Osteoblast (primary cell): ENCODE measurements at places on chromosomes 7 and 10. TPM values are rescaled to one million over a fixed set of nuclear protein-coding genes. Genes with fewer than 3 reads are reported as not detected.
A peak's percentile ranks its signal among the peaks of the same experiment; 100 is the strongest.

NOS3 gene
- not detected in 2 replicates for total RNA-seq

MYH16 gene
- under 0.01 TPM in 1 of 2 replicates, not detected in the other for total RNA-seq

AKR1C2 gene
- 38.6 and 46.0 TPM in 2 replicates for total RNA-seq

SEC23IP gene
- 28.6 and 38.6 TPM in 2 replicates for total RNA-seq

RNF148 gene
- total RNA-seq: 0.72 and 1.2 TPM in 2 replicates

DNAJC30 gene
- 2.9 TPM in 2 replicates for total RNA-seq

DNA sequence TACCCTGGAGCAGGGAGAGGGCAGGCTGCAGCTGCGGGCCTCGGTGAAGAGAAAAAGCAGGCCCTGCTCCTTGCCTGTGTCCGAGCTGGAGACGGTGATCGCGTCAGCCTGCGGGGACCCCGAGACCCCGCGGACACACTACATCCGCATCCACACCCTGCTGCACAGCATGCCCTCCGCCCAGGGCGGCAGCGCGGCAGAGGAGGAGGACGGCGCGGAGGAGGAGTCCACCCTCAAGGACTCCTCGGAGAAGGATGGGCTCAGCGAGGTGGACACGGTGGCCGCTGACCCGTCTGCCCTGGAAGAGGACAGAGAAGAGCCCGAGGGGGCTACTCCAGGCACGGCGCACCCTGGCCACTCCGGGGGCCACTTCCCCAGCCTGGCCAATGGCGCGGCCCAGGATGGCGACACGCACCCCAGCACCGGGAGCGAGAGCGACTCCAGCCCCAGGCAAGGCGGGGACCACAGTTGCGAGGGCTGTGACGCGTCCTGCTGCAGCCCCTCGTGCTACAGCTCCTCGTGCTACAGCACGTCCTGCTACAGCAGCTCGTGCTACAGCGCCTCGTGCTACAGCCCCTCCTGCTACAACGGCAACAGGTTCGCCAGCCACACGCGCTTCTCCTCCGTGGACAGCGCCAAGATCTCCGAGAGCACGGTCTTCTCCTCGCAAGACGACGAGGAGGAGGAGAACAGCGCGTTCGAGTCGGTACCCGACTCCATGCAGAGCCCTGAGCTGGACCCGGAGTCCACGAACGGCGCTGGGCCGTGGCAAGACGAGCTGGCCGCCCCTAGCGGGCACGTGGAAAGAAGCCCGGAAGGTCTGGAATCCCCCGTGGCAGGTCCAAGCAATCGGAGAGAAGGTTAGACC, 138.0 kb upstream of the STK17A start:
- no peak for DNase-seq
- H3K4me3 ChIP-seq: no peak overlapping the region
- no peaks in the 10 kb centered on the region for H3K27me3 ChIP-seq

- no peak for DNase-seq
- H3K27me3 ChIP-seq: no peaks in the 10 kb centered on the region
- H3K27ac ChIP-seq: no peak overlapping the region
- no peak overlapping the region for H3K4me3 ChIP-seq
- H3K36me3 ChIP-seq: peaks cover 17% of the 10 kb centered on the region
These were observed 8.7 kb downstream of the ACTR1A start for GRCh38 chr10:102493771-102494170.

GRCh38 chr10:12321641-12322040, 27.7 kb upstream of the CAMK1D start:
- no peaks in the 10 kb centered on the region for H3K36me3 ChIP-seq
- DNase-seq: peak; percentile 26
- no peak overlapping the region for H3K4me3 ChIP-seq
- H3K4me1 ChIP-seq: no peaks in the 10 kb centered on the region
- no peak overlapping the region for H3K27ac ChIP-seq

- H3K27me3 ChIP-seq: peaks cover 10% of the 10 kb centered on the region
- H3K36me3 ChIP-seq: no peaks in the 10 kb centered on the region
- no peak overlapping the region for H3K27ac ChIP-seq
These were observed 5.2 kb downstream of the SEMA3E start for GRCh38 chr7:83643739-83644138.

DNA sequence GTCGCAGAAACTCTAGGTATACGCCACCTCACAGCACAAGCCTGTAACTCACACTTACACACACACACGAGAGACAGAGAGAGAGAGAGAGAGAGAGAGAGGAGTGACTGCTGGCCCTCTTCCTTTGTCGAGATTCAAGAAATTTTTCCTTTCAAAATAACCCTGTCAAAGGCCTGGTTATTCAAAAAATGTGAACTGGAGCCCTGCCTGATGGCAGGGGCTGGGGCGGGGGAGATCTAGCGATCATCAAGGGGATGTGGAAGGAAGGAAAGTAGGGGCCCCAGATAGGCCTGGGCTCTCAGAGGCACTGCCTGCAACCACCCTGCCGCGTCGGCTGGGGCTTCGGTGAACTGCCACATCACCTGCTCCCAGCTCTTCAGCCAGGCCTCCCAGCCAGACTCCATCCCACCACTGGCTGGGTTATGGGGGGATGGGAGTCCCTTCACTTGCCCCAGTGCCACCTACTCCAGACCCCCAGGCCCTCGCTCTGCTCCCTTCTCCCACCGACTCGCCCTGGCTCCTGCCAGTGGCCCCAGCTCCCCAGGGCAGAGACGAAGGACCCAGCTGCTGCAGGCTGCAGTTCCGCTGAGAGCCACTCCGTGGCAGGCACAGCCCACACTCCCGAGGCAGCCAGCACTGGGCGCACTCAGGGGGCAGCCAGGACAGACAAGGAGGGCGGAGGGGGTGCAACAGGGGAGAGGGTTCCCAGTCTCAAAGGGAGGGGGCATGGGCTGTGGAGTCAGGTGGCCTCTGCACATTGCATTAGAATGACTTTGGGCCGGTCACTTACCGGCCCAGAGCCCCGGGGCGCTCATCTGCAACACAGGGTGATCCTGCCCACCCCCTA, 15.3 kb downstream of the KCNH2 start:
- no peak overlapping the region for H3K4me3 ChIP-seq
- DNase-seq: peak; percentile 100
- no peaks in the 10 kb centered on the region for H3K36me3 ChIP-seq
- H3K27me3 ChIP-seq: peaks cover 6% of the 10 kb centered on the region

DNA sequence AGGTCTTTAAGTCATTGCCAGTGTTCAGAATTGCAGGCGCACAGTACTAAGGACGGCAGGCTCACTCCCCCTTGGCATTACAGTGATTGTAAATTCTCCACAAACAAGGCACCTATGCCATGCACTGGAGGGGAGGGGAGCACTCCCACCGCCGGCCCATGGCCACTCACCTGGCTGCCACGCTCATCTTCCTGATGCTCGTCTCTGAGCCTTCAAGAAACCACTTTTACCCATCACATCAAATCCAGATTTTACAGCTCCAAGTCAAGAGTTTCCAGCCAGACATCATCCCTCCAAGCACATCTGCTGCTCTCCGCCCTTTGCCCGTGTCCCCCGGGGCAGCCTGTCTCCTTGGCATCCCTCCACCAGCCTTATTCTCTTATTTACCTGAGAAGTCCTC, 350.2 kb upstream of the SHH start:
- no peak overlapping the region for H3K4me3 ChIP-seq

- no peaks in the 10 kb centered on the region for H3K27me3 ChIP-seq
- peak within 1 kb of the TSS; percentile 100 for H3K4me3 ChIP-seq
- peaks cover 23% of the 10 kb centered on the region for H3K4me1 ChIP-seq
- H3K27ac ChIP-seq: peak within 1 kb of the TSS; percentile 77
These were observed at the start of the genes EXOSC1 and ZDHHC16 for GRCh38 chr10:97445722-97446639. EXOSC1 (minus strand) TSS chr10:97446006; CDS start chr10:97445985, 21 bp downstream. ZDHHC16 (plus strand) TSS chr10:97446175; CDS start chr10:97451676, 5,501 bp downstream.

DNA sequence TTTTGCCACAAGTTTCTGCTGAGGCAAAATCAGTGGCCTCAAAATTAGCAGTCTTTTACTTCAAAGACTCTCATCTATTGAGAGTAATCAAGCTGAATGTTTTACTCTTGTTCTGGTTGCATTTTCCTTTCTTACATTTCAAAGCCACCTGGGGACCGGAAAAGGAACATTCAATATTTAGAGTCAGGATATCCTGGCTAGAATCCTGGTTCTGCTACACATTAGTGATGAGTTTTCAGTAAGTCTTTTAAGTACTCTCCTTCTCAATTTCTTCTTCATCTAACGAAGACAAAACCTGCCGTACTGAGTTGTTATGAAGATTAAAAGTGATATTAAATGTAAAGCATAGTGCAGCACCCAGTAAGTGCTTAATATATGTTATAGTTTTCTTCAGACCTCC, 52.5 kb downstream of the LAMB4 start:
- no peak for DNase-seq
- H3K4me1 ChIP-seq: peaks cover 25% of the 10 kb centered on the region
- no peak overlapping the region for H3K27ac ChIP-seq
- no peak overlapping the region for H3K4me3 ChIP-seq
- H3K27me3 ChIP-seq: no peaks in the 10 kb centered on the region
- no peaks in the 10 kb centered on the region for H3K36me3 ChIP-seq

DNA sequence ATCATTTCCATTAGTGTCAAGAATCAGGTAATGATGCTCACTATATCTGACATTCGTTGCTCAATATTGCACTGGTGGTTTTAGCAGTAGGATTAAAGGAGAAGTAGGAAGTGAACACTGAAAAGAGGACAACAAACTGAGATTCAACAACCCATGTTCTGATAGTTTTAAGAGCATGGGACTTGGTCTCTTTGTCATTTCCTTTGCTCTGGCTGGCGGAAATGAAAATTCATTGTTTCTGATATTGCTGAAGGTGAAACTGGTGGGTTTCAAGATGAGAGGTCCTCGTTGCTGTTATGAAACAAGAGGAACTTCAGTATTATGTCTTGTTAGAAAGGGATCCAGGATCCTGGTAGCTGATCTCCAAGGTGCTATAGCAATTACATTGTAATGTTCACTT, 129.0 kb downstream of the DNAH11 start:
- no peak for DNase-seq
- H3K4me1 ChIP-seq: no peaks in the 10 kb centered on the region
- no peaks in the 10 kb centered on the region for H3K36me3 ChIP-seq
- H3K27me3 ChIP-seq: no peaks in the 10 kb centered on the region
- no peak overlapping the region for H3K27ac ChIP-seq

GRCh38 chr7:1230411-1231213, 2.1 kb upstream of the UNCX start:
- no peaks in the 10 kb centered on the region for H3K4me1 ChIP-seq
- DNase-seq: peak; percentile 88
- H3K27ac ChIP-seq: no peak overlapping the region
- peaks cover 86% of the 10 kb centered on the region for H3K27me3 ChIP-seq
- no peaks in the 10 kb centered on the region for H3K36me3 ChIP-seq

DNA sequence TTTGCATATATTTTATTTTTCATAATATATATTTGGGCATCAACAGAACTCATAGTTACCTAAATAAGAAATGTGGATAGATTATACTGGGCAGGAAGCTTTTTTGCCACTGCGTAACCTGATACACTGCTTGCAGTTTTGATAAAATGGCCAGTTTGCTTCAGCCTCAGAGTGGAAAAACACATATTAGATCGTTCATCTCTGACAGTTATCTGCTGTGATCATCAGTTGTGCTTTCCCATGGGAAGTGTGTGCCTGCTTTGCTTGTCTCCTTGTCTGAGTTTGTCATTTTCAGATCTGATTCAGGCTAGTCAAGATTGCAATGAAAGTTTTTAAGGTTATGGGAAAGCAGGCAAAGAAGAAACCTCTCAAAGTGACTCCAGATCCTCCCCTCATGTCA, 54.0 kb downstream of the ADAM12 start:
- peaks cover 42% of the 10 kb centered on the region for H3K36me3 ChIP-seq
- H3K27ac ChIP-seq: no peak overlapping the region
- peaks cover 8% of the 10 kb centered on the region for H3K4me1 ChIP-seq
- H3K27me3 ChIP-seq: no peaks in the 10 kb centered on the region
- no peak for DNase-seq

DNA sequence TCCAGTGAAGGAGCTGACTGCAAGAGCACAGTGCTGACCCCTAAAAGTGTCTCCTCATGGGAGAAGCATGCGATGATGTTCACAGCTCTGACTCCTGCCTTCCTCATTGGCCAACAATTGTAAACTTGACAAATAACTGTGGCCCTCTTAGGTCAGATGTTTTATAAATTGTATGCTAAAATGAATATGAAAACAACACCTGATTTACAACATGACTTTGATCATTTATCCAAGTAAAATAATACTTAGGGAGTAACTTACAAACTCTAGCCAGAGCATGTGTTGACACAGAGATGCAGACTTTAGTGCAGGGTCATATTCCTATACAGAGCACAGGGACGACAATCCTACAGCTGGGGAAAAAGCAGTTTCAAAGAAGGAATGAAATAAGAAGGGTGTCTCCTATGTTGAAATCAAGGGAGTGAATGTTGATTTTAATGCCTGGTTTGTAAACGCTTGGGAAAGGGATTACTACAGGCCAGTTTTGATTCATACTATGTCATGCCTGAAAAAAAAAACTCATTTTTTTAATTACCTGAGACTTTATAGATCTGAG, 391.4 kb upstream of the AKR1E2 start:
- H3K4me3 ChIP-seq: no peak overlapping the region
- H3K4me1 ChIP-seq: no peaks in the 10 kb centered on the region
- DNase-seq: no peak
- no peaks in the 10 kb centered on the region for H3K27me3 ChIP-seq
- H3K36me3 ChIP-seq: no peaks in the 10 kb centered on the region
- H3K27ac ChIP-seq: no peak overlapping the region

GRCh38 chr10:44386546-44387052, 1.7 kb upstream of the CXCL12 start:
- peaks cover 6% of the 10 kb centered on the region for H3K36me3 ChIP-seq
- H3K27me3 ChIP-seq: no peaks in the 10 kb centered on the region
- H3K4me3 ChIP-seq: peak overlapping the region; percentile 62
- peaks cover 22% of the 10 kb centered on the region for H3K4me1 ChIP-seq

DNA sequence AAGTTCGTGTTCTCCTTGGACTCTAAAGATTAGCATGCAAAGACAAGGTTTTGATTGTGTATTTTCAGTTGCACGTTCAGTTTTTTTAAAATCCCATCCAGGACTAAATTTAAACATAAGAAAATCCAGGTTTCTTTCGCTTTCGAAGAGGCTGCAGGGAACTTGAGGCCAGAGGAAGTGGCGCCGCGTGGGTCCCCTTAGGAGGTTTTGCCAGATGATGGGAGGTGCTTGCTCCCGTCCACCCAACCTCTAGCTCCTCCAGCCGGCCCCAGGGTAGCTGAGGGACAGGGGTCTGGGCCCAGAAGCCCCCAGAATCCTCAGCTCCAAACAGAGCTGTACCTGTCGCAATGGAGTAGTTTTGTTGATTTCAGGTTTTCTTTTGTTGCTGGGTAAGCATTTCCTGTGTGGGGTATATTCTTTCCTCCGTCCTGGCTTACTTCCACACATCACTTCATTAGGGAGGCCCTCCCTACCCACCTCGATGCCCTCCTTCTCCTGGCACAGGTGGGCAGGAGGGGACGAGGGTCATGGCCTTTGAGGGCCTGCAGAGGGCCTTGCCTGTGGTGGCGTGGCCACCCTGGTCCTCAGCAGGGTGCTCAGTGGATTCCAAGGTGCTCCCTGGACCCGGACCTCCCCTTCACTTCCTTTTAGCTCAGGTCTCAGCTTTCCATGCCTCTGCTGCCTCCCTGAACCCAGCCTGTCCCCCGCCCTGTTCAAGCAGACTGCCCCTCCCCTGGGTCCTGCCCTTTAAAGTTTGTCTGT, 32.6 kb downstream of the LHPP start:
- H3K36me3 ChIP-seq: no peaks in the 10 kb centered on the region
- H3K27ac ChIP-seq: no peak overlapping the region
- H3K27me3 ChIP-seq: no peaks in the 10 kb centered on the region
- H3K4me3 ChIP-seq: peak overlapping the region; percentile 15
